ENCODE measurements at places on chromosomes 16 and 17. TPM values are rescaled to one million over a fixed set of nuclear protein-coding genes. Genes with fewer than 3 reads are reported as not detected.

Gene CAPNS2
- not detected for total RNA-seq

Gene HOXB6
- 0.48 TPM for total RNA-seq

Gene SLC12A3
- 0.14 TPM for total RNA-seq

Gene SOST
- not detected for total RNA-seq

Gene AARSD1
- 17.7 TPM for total RNA-seq

DNA sequence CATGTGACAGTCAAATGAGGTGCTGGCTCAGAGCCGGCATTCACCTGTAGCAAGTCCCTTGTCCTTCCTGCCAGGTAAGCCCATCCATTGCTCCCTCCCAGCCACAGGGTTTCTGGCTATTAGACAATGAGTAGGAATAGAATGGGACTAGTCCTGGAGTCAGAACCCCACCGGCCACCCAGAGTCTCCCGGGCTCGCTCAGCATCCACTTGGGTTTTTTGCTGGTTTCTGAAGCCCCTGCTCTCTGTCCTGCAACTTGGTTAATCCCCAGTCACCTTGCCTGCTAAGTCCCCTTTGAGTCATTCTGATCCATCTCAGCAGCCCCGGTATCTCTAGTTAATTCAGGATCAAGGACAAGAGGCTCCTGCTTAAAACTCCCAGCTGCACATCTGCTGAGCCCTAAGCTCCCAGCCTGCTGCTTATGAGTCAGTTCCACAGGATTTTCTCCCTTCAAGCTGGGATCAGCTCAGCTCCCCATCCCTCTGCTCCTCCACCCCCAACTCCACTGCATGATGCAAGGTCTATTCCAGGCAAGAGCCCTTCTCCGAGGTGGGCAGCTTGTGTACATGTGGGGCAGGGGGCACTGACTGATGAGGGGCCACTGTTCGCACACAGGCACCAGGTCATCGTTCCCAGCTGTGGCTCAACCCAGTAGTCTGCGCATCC is 19.9 kb upstream of the MRPS23 start:
- DNase-seq = no peak

GRCh38 chr17:55730808-55731207 is 8.1 kb upstream of the TMEM100 start:
- no peak for DNase-seq

- no peak for DNase-seq
Measured at GRCh38 chr17:41647038-41647813, 22.9 kb upstream of the KRT17 start.

Gene GPT2
- 42.6 TPM for total RNA-seq

DNA sequence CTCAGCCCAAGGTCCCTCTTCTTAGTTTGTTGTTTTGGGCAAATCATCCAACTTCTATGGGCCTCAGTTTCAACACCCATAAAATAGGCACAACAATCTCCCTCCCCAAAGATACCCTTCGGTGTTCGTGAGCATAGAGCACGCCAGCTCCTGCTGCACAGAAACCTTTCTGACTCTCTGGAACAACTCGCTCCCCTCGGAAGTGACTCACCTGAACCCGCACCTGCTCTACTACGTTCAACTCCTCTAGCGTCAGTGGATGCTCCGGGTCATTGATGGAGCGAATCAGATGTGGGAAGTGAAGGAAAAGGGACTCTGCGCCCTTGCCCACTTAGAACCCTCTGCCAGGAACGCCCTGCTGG is 445 bp downstream of the CIAO2B start:
- DNase-seq = no peak

Gene GPR139
- total RNA-seq = not detected

GRCh38 chr16:84641643-84642358 is 6.5 kb upstream of the KLHL36 start:
- DNase-seq = no peak

Gene DPEP3
- not detected for total RNA-seq

Gene KIF2B
- not detected for total RNA-seq

DNA sequence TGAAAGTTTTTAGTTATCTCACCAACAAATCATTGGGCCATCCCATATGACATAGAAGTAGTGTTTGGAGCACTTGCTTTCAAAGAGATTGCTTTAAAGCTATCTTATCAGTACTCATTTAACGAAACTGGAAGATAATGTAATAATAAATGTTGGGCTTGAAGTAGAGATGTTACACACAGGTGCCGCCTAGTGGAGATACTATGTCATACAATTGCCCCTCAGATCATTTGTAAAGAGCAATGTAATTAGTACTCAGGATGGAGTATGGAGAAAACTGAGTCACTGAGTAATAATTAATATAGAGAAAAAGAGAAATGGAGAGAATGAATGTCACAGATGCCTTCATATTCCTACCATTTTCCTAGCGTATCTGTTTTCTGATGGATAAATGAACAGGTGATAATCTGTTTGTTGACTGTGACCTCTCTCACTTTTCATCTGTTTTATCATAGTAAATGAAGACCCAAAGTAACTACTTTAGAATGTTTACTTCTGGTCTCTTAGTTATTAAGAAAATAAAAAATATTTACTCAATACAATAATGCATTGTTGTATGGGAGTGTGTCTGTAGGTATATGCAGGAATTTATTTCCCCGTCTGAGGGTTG is 80.4 kb downstream of the EFCAB5 start:
- DNase-seq = peak; percentile 77

GRCh38 chr17:164303-165235 is 16.9 kb downstream of the DOC2B start:
- peak; percentile 67 for DNase-seq

DNA sequence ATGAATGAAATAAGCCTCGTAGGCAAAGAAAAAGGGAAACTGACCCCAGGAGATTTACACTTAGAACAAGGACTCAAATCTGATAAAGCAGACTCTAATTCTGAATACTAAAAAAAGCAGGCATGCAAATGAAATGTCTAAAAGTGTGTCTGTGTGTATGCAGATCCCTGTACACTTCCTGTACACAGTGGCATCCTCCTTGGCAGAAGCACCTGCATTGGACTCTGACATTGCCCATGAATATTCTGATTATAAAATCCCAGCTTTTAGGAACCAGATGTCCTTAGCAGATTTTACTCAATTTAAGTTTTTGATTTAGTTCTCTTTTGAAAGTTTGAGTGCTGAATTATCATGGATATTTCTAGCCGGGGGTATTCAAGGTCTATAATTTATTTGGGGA is 306.0 kb upstream of the CDH8 start:
- no peak for DNase-seq

DNA sequence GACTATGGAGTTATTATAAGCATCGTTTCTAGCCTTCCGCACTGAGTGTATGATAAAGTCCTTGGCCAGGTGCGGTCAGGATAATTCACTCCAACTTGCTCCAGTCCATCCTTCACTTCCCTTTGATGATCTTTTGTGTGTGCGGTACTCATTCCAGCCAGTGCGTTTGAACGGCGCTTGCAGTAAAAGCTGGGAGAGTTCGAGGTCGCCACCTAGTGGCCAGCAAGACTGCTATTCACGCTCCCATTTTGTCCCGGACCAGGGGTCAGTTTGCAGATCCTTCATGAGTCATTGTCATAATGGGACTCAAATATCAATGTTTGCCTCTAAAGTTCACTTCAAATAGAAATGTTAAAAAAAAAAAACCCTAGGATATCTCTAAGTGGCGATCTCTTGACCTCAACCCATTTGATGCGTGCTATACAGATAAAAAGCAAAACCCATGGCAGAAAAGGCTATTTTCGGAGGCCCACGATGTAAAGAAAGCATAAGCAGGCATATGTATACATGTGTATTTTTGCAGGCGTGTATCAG is 417.1 kb downstream of the TMEM114 start:
- peak; percentile 86 for DNase-seq

- no peak for DNase-seq
Measured at GRCh38 chr17:78416791-78417530, 38.5 kb downstream of the PGS1 start.

GRCh38 chr16:86661706-86662105 is 83.4 kb downstream of the FOXL1 start:
- no peak for DNase-seq

DNA sequence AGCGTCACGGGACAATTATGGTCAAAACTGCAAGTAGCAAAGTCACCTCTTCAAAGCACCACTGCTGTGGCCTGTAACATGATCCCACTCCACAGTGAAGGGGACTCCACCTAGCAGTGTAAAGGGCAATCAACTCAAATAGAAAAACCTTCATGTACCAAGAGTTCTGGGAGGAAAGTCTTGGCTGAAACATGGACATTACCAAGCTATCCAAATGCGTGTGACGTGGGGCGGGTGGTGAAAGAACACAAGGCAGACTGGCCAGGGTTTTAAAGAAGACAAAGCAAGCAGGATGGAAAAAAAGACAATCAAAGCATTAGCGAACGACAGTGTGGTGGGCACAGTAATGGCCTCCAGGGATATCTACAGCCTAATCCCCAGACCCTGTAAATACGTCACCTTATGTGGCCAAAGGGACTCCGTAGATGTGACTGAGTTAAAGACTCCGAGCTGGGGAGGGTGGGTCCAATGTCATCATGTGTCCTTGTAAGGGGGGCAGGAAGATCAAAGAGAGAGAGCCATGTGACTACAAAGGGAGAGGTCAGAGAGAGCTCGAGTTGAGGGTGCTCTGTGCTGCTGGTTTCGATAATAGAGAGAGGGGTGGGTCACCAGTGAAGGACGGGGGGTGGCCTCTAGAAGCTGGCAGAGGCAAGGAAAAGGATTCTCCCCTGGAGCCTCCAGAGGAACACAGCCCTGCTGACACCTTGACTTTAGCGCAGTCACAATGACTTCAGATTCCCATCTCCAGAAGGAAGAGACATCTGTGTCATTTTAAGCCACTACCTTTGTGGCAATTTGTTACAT is 6.0 kb downstream of the HSDL1 start:
- DNase-seq = peak; percentile 73

DNA sequence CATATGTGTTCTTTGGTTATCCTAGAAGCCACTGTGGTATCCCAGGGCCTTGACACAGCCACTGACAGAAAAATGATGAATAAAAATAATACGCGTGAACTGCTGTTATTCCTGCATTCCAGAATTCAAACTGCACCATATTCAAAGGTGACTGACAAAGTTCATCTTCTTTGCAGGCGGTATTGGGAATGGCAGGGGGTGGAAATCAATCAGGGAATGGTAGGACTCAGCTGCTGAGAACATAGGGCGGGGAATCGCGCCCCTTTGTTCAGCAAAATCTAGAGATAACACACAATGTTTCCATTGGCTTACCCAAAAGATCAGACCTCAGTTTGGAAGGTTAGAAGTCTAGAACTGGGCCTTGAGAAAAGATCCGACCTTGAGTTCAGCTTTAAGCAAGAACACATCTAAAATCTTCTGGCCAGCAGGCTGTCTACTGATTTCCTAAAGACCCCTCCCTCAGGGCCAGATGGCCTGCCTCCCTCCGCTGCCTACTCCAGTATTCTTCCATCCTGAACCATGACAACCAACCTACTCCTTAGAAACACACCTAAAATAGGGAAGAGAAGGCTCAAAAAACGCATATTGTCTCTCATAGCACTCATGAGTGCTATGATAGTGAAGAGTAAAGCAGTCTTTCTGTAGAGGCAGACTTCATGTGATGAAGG is 34.1 kb downstream of the CDK5R1 start:
- DNase-seq = no peak

DNA sequence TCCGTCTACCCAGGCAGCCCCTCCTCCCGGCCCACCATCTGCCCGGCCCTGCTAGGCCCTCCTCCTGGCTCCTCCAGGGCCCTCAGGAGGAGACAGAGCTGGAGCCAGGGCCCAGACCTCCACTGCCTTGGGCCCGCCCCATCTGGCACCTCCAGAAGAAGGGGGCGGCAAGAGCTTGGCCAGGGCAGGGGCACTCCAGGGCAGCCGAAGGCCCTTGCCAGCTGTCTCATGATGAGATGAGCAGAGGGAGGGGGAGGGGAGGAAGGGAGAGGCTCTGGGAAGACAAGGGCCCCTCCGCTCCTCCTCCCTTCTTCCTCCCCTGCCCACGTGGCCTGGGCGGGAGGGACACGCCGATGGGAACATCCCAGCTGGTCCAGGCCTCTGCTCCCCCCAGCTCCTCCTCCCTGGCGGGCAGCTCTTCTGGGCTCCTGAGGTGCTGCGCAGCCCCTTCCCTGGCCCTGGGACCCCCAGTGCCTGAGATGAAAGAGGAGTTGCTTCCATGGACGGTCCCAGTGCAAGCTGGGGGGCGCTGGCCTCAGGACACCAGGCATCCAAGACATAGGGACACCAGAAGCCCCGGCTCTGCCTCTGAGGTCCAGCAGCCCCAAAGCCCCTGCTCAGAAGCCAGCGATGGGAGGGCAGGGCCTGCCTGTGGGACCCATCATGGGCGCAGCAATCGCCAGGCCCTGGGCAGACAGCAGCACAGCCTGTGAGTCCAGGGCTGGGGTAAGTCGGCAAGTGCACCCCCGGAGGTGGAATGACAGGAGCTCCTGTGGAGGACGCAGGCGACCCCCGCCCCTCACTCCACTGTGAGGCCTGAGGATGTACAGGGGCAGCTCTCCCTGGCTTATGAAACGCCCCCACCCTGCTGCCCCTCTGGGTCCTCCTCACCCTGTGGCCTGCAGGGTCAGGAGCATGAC is 23.6 kb upstream of the ENPP7 start:
- DNase-seq = no peak

GRCh38 chr16:72482695-72483094 is 310.7 kb upstream of the PMFBP1 start:
- no peak for DNase-seq

Gene CSH1
- total RNA-seq = not detected

- no peak for DNase-seq
Measured at GRCh38 chr17:3890878-3891219, 2.0 kb downstream of the CAMKK1 start.

- no peak for DNase-seq
Measured at GRCh38 chr17:81350320-81350890, 44.9 kb upstream of the BAHCC1 start.

Gene TCF25
- total RNA-seq = 71.8 TPM

GRCh38 chr17:2094891-2095535 is 40.1 kb downstream of the HIC1 start:
- DNase-seq = peak; percentile 73

Gene CIBAR2
- not detected for total RNA-seq

Gene PDILT
- total RNA-seq = not detected

GRCh38 chr16:55735120-55735781 is 79.5 kb downstream of the SLC6A2 start:
- DNase-seq = no peak

GRCh38 chr16:66473654-66474519 is 46.8 kb downstream of the BEAN1 start:
- no peak for DNase-seq

DNA sequence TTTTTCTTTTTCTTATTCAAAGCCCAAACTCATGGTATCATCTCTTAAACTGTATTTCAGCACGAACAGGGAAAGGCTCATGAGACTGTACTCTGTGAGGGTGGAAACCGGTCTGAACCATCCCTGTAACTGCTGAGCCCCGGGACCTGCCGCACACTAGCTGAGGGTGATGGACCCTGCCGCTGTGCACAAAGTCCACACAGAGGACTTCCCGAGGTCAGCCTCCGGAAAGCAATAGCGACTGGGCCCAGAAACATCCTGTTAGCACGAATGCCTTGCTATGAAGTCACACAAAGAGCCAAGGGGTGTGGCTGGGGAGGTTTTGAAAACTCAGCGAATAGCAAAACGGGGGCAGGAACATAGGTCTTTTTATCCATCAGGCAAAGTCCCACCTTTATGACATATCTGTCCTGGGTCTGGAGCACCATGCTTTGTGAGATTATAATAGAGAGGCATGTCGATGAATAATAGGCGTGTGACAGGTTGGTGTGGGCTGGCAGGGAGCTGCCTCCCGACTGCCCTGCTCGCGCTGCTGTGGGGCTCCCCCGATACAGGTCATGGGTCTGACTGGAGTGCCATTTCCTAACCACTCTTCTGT is 33.4 kb downstream of the CDK5R1 start:
- no peak for DNase-seq

- DNase-seq = no peak
Measured at GRCh38 chr16:3995001-3995400, 114.5 kb upstream of the CREBBP start.
